ENCODE measurements at places on chromosomes 2 and 18.

GRCh38 chr2:162573288-162573687, 229.4 kb downstream of the GCA start:
- no peak for DNase-seq

GRCh38 chr18:46253498-46253897, 149.3 kb downstream of the HAUS1 start:
- DNase-seq, result no peak

GRCh38 chr2:73103018-73103542, 9.7 kb downstream of the RAB11FIP5 start:
- no peak for DNase-seq

- DNase-seq, result no peak
These were observed 198.9 kb downstream of the ACKR3 start for GRCh38 chr2:236768393-236769140.

DNA sequence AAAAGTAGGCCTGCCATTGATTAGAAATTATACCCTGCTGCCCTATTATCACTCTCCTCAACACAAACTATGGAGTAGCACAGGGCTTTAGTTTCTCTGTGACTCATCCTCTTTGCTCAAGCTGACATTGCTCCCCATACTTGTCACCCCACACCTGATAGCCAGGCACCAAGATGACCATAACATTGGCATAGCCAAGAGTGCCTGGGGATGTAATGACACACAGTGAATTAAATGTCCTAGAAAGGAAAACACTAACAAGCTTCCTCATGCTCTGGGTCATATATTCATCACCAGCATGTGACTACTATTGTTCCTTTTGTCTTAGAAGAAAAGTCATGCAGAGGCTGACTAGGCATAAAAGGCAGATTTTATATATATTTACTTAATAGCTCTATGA, 137.8 kb upstream of the RND3 start:
- DNase-seq, result no peak

DNA sequence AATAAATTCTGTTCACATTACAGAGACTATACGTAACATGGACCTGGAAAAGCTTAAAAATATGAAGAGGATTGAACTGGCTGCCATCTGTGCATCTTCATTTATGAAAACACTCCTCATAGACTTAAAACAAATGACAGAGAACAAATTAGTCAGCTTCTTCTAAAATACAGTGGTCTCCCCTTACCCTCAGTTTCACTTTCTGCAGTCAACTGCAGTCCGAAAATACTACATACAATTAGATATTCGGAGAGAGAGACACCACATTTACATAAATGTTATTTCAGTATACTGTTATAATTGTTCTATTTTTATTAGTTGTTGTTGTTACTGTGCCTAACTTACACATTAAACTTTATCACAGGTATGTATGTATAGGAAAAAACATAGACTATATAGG, 6.5 kb downstream of the RNF103 start:
- DNase-seq, result no peak

Data from GM19239 (cell line).